ENCODE measurements at places on chromosomes 3 and 15. TPM values are rescaled to one million over a fixed set of nuclear protein-coding genes. Genes with fewer than 3 reads are reported as not detected.

GRCh38 chr15:47334805-47335535 lies 382.3 kb upstream of the SEMA6D start:
- DNase-seq, result no peak

- DNase-seq, result no peak
These were observed 351.7 kb downstream of the IGSF11 start for GRCh38 chr3:118682921-118683320.

GRCh38 chr3:124700880-124701684 lies 29.2 kb upstream of the UMPS start:
- DNase-seq, result no peak

Gene LSG1
- total RNA-seq, result 20.6 TPM

Gene PLA2G4D
- total RNA-seq, result not detected

Gene COLQ
- not detected for total RNA-seq

- DNase-seq, result no peak
These were observed 145.7 kb upstream of the PLAAT1 start for GRCh38 chr3:193095366-193095765.

DNA sequence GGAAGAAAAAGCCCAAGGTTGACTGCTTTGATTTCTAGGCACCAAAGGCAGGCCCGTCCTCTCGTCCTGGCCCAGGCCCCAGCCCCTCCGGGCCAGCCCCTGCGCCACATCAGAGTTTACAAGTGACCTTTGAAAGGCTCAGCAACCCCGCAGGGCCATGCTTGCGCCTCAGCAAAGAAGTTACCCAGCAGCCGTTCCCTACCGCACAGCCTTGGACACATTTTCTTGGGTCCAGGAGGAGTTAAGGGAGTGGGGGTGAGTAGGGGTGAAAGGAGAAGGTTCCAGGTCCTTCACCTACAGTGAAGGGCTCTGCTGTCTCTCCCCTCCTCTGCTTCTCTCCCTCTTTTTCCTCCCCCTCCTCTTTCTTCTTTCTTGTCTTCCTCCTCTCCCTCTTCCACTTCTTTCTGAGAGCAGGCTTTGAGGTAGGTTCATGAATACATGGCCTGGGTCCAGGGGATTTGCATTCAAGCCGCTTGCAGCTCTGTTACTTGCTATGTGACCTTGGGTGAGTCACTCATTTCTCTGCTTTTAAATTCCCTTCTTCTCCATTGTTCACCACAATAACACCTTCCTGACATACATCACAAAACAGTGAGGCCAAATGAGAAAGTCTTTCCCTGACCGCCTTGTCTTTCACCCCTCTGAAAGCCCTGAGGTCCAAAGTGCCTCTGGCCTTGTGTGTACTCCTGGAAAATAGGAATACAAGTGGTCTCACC lies 223.3 kb upstream of the TPRG1 start:
- peak; percentile 70 for DNase-seq

DNA sequence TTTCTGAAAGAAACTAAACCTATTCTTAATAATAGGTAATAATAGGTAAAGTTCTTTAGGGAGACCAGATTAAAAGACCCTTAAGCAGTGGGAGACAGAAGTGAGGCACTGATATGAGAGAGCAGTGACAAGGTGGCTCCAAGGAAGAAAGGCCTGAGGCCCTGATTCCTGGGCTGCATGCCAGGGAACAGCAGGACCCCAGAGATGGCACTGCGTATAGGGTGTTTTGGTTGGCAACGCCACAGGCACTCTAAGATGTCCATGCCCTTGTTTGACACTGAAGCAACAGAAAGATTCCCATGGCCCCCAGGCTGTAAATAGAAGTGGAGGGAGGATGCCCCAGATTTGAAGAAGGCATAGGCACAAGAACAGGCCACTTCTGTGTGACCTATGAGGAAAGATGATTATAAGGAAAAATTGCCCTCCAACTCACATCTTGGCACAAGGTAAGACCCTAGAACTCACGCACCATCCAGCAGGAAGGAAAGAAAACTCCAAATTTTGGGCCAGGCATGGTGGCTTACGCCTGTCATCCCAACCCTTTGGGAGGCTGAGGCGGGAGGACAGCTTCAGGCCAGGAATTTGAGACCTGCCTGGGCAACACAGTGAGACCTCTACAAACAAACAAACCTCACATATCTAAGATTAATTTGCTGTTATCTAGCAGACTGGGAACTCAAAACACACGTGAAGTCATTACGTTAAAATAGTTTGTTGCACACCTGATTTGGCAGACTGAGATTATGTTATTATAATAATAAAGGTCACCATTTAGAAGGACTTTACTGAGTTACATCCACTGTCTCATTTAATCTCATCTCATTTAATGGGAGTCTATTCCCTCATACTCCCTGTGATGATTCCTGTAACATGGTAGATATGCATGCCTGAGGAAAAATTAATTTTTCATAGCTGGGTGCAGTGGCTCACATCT lies 10.5 kb upstream of the BLM start:
- no peak for DNase-seq

Gene EXOSC7
- 92.5 TPM for total RNA-seq

GRCh38 chr3:46209746-46210470 lies 1.8 kb upstream of the CCR1 start:
- no peak for DNase-seq

Gene SPINK8
- total RNA-seq, result not detected

DNA sequence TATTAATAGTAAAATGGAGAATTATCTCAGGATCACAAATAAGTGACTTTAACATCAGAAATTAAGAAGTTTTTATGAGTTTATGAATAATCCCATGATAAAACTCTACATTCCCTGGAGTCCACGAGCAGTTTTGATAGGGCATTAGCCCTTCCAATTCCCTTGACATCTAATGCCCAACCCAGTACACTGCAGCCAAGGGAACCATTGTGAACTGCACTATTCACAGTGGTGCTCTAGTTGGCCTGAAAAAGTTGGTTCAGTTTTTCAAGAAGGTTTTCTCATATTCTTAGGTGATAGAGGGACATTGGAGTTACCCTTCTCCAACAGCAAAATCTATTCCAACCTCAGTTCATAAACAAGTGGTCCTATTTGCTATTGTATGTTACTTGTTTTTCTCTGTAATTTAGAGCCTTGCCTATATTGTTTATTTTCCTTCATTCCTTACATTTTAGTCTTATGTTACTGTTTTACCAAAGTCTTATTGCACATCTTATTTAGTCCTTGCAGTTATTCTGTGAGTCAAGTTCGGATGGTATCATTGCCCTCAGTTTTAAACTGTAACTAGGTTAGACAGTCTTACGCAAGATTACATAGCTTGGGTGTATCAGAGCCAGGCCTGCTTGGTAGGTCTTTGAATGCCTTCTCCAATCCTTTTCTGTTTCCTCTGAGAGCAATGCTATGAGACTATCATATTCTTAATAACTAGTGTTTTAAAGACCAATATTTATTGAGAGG lies 57.9 kb upstream of the SAMMSON start:
- DNase-seq, result no peak

DNA sequence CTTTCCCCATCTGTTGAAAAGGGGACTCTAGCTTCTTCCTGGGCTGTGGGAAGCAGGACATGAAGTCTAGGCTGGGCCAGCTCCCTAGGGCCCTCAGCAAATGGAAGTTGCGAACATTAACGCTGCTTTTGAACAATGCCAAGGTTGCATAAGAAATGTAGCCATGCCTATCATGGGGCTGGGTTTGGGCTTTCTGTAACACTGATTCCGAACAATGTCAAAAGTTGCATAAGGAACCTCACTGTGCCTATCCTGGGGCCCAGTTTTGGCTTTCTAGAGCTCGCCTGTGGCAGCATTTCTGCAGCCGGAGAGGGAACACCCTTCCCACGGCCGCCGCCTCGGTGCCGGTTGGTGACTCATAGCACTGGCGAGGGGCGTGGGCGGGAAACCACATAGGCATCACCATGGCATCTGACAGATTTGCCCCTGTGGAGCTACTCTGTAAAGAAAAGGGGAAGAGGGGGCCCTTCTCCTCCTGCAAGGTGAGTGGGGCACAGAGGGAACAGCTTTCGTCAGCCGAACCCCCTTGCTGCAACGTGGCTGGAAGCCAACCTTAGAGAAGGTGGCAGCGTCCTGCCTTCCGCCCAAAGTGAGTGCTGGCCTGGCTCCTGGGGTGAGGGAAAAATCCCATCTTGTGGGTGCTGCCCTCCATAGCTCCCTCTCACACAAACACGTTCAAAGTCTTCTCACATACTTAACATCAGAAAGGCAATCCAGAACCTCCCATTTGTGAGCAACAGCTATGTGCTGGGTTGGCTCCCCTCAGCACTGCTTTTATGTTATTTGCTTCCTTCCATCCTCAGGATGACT lies 46.6 kb upstream of the ATP2B2 start:
- DNase-seq, result peak; percentile 47

- DNase-seq, result no peak
These were observed 283.1 kb upstream of the UBE2E2 start for GRCh38 chr3:22920006-22920405.

Gene DLL4
- total RNA-seq, result not detected

DNA sequence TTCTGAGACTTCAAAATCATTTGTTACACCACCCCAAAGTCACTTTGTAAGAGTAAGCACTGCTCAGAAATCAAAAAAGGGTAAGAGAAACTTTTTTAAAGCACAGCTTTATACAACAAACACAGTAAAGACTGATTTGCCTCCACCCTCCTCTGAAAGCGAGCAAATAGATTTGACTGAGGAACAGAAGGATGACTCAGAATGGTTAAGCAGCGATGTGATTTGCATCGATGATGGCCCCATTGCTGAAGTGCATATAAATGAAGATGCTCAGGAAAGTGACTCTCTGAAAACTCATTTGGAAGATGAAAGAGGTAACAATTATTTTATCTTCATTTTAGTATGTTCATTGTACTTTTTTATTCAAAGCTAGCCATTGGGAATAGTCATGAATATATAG lies 32.6 kb downstream of the BLM start:
- no peak for DNase-seq

DNA sequence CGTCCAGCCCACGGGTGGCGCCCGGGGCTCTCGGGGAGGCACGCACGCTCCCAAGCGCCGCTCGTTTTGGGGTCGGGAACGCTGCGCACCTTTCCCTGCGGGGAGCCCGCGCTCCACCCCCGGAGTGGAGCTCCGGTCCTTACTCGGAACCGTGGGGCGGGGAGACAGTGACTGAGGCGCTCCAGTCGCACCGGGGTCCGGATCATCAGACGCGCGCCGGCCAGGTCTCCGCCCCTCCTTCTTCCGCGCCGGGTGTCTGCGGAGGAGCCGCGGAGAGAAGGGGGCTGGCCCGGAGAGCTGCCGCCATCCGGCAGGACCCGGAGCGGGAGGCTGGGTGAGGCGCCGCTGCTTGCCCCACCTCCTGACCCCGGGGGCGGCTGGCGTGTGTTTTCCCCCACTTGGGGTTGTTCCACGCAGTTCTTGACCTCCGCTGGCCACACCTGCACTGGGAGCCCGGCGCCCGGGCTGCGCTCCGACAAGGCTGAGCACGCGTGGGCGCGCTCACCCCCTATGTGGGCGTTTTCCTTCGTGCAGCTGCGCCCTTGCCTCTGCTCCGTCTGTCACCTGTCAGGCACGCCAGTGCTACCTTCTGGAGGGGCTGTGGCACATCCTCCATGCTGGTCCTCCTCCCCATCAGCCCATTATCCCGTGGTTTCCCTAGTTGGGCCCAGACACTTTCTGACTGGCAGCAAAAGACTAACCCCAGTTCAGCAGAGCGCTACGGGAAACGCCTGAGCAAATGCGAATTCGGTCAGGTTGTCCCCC lies at the start of gene MCF2L2:
TSS of gene MCF2L2 (minus strand) at position 173 of the 765 bp plus-strand sequence. CDS start 642 bp downstream, outside the sequence.
- DNase-seq, result no peak

Gene PDHB
- total RNA-seq, result 154 TPM

DNA sequence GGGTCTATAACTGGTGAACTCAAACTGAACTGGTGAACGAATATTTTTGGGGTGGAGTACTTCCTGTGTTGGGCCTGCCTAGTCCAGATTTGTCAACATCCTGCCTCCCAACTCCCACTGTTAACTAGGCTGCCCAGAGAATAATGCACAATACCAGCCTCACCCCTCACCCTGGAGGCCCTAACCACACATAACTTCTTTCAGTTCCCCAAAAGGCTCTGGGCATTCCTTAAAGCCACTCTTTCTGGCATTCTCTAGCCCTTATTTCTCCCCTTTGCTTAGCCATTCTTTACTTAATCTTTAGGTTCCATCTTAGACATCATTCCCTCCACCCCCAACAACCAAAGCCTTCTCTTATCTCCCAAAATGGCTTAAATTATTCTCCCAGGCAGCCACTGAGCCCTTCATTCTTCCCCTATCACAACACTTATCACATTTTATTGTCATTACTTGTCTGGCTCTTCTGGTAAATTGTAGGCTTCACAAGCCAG lies 9.1 kb upstream of the SEC11A start:
- peak; percentile 10 for DNase-seq

Gene C2CD4A
- not detected for total RNA-seq

- DNase-seq, result no peak
These were observed 3.5 kb downstream of the NR2E3 start for GRCh38 chr15:71813723-71814470.

- DNase-seq, result no peak
These were observed 144.0 kb upstream of the ATP10A start for GRCh38 chr15:26007151-26007550.

Gene P3H2
- 166 TPM for total RNA-seq

DNA sequence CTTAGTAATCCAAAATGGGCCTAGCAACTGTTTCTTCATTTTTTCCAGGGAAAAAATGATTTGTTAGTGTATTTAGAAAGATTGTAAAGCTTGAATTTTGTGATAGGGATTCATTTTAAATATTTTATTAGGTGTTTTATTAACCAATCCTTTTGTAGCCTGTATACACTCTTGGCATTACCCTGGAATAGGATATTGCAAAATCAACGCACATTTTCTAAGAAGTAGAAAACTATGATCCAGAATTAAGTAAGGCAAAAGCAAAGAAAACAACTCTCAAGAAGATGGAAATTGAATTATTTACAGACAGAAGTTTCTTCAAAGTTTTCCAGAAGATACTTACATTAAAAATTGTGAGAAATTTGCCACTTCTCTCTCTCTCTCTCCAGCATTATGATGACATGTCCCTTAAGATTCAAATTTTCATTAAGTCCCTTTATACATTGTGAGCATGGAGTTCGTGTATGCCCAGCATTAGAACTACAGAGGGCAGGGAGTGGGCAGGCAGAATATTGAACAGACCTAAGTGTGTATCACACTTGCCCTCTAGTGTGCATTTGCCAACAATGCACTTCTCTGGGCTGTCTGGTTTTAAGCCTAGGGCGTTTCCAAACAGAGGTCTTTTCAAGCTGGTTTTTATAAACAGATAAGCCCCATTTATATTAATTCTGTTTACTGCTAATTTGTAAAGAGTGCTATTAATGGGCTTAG lies 28.5 kb upstream of the CMSS1 start:
- DNase-seq, result no peak

DNA sequence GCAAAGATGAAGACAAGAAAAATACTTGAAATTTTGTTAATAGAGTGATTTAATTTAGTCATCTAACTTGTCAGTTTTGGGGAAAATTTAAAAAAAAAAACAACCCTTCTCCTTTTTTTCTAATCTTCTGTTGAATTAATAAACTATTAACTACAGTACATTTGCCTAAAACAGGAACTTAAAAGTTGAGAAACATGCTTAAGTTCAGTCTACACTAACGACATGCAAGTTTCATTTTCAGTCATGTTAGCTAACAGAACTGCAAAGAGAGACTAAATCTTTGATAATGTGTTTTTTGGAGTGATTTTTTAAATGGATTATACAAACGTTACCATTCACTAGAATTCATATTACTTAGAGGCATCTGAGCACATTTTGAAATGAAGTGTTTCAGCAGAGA lies 71.9 kb upstream of the MBNL1 start:
- DNase-seq, result no peak

Data from SJSA1 (cell line).